Iris pigment epithelial cell (primary cell): ENCODE measurements at places on chromosomes 3 and 15.

- DNase-seq: no peak
Measured at GRCh38 chr3:153315781-153316180, 153.8 kb downstream of the RAP2B start.

DNA sequence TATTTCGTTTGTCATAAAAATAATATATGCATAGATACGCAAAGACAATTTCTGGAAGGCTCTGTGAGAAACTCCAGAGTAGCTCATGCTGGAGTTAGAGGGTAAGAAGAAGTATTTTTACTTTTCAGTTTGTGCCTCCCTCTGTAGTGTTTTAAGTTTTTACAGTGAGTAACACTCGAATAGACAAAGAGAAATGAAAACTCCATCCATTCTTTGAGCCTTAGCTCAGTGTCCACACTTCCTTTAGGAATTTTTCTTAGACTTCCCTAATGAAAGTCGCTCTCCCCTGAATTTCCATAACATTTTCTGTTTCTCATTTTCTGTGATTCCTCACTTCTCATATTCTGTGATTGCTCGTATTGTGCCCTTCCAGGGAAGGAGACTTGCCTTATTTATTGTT lies 2.1 kb downstream of the BLOC1S6 start:
- DNase-seq: no peak

DNA sequence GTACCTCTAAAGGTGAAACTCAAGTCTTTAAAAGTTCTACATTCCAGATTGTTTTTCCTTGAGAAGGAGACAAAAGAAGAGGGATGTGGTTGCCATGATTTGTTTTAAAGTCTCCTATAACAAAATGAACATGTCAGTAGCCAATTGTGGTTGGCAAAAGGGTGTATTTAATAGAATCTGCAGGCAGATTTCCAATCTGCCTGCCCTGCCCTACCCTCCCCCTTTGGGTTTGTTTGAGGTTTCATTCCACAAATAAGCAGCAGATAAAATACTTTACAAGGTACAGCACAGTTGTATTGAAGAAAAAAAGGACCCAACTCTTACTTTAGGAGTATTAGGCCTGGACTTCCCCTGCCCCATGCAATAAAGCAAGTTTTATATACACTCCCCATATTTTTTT lies 59.5 kb downstream of the MLH1 start:
- DNase-seq: no peak

DNA sequence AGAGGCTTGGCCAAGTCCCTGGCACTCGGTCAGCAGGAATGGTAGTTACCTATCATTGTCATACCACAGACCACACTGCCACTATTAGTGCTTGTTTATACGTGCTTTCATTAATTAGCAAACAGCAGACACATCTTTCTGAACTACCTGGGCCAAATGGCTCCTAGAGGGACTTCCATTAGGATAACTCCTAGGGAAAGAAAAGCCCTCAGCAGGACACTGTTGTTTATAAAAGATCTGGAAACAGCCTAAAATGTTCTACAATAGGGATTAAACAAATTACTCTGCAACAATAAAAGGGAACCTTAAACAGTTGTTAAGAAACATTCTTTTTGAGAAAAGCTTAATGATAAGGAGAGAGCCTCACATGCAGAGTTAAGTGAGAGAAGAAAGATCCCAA lies 38.5 kb downstream of the ARHGEF3 start:
- DNase-seq: no peak

DNA sequence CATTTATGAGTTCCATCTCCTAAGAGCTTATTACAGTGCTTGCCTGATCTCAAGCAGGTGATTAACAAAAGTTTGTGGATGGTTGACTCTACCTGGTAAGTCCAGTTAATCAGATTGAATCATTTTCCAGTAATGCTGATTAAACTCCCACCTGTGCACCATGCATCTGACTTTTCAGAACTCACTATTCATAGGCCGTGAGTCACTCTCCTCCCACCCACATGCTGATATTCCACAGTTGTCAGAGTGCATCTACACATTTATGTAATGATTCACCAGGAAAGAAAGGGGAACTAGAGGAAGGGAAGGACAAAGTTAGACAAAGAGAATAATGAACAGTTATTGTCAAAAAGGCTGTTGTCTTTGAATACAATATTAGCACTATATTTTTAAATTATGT lies 106.2 kb upstream of the UBE3A start:
- DNase-seq: peak; percentile 17

- DNase-seq: peak; percentile 48
Measured at GRCh38 chr3:27659279-27660021, 62.7 kb downstream of the EOMES start.

DNA sequence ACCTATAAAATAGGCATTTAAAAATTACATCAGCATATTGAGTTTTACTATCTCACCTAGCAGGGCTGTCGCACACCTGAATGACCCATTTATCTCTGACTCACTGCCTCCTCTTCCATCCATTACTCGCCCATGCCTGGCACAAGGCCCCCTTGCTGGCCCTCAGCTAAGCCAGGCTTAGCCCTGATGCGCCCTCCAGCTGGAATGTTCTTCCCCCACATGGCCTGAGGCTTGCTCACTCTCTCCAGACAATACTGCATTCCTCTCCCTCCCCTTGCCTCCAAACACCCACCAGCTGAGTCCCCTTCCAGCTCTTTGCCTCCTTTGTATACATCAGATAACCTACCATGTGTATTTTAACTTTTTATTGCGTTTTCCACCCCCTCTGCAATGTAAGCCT lies 7.2 kb downstream of the SH3BP5 start:
- peak; percentile 89 for DNase-seq

- no peak for DNase-seq
Measured at GRCh38 chr3:122598151-122598550, 20.7 kb downstream of the PARP15 start.

DNA sequence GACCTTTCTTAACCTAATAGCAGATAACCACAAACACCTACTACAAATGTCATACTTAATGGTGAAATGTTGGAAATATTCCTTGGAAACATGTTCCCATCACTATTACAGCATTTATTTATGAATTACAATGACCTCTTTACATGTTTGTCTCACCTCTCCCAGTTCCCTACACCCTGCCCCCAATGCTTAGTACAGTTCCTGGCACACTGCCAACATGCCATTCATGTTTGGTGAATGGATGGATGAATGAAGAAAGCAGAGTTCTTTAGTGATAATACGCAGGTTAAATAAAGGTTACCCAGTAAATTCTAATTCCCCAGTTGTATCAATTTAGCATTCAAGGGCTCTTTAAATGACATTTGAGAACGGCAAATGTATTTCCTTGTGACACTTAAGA lies 259.9 kb upstream of the ATP11B start:
- no peak for DNase-seq

- DNase-seq: no peak
Measured at GRCh38 chr3:101950985-101951733, 101.8 kb downstream of the NFKBIZ start.

DNA sequence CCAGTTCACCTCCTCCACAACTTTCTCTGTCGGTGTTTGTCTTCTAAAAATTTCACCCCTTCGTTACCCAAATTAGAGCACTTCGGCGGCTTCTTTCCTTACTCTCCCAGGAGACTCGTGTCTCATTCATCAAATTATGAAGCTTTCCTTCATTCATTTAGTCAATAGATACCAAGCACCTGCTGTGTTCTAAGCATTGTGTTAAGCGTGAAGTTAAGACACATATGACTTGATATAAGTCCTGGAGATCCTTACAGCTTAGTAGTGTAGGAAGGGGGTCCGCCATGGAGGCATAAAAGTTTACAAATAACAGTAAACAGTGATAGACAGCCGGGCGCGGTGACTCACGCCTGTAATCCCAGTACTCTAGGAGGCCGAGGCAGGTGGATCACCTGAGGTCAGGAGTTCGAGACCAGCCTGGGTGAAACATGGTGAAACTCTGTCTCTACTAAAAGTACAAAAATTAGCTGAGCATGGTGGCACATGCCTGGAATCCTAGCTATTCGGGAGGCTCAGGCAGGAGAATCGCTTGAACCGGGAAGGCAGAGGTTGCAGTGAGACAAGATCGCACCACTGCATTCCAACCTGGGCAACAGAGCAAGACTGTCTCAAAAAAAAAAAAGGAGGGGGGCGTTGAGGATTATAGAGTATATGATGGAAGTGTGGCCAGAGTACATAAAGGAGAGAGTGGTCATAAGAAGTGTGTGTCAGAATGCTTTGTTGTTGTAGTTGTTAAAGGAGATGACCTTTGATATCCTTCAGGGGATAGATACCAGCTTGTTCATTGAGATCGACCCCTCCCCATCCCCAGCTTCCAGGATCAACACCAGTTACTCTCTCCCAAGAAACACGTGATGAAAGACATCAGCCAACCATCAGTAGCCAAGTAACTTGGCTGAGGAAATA lies 744 bp upstream of the CCDC32 start:
- no peak for DNase-seq

DNA sequence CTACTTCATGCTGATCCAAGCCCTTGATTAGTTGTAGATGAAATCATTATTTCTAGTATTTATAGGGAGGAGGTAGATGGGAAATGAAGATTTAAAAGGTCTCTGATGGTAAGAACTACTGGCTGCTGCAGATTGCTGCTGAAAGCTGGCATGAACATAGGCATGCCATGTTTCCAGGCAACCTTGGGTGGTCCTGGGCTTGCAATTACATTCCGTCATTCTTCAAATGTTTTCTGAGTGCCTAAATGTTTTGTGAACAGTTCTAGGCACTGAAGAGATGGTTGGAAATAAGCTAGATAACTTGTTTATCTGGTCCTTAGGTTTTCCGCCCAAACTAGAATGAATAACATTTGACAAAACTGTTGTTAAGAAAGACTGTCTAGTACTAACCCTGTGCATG lies 95.8 kb downstream of the KCNAB1 start:
- DNase-seq: no peak

GRCh38 chr3:64027658-64028057 lies 4.4 kb upstream of the PSMD6 start:
- DNase-seq: no peak

GRCh38 chr3:42501681-42502428 lies 588 bp upstream of the VIPR1 start:
- DNase-seq: peak; percentile 32

GRCh38 chr15:38652998-38653397 lies 88.4 kb upstream of the RASGRP1 start:
- DNase-seq: no peak

DNA sequence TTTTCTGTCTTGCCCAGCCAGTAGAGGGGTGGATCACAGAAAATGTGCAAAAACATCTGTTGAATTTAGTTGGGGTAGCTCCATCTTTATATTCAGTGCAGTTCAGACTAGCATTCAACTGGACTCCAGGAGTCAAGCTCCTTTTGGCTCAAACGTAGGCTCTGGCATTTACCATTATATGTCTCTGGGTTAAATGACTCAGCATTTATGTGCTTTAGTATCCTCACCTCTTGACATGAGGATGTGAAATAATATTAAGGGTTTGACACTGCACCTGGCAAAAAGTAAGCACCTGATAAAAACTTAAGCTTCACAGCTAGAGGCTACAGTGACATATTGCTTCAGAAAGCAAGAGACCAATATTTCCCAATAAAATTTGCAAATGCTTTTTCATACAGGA lies 14.8 kb downstream of the PRC1 start:
- peak; percentile 35 for DNase-seq

DNA sequence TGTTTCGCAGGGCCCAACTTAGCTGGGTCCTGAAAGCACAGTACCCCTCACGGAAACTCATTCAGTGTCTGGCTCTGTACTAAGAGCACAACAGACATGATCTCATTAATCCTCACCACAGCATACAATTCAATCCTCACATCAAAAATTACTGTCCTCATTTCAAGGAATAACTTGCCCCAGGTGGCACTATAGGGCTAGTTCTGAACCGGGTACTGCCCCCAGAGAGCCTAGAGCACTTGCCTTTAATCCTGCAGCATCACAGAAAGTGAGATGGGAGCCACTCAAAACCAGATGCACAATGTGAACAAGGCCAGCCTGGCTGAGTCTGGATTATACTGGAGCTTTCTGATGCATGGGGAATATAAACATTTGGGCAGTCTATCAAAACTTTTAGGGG lies 122.6 kb downstream of the OSBPL10 start:
- DNase-seq: no peak

DNA sequence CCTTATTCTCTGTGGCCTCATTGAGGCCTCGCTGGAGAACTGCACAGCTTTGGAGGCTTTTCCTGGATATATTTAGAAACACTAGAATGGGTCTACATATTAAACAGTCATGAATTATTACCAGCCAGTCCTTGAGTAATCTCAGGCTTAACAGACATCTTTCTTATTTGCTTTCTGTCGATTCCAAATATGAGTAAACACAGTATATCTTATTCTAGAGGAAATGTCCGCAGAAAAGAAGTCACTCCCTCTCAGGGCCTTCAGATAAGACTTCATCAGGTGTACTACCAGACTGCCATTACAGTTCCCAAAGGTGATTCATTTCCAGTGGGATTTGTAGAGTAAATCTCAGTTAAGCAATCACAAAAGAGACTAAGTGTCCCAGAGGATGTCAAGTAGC lies 310.7 kb downstream of the RBMS3 start:
- DNase-seq: no peak

GRCh38 chr15:100017140-100017539 lies 283.9 kb upstream of the LYSMD4 start:
- DNase-seq: no peak

GRCh38 chr3:23116081-23116837 lies 86.9 kb upstream of the UBE2E2 start:
- DNase-seq: no peak

GRCh38 chr3:195075199-195075940 lies 195.6 kb downstream of the XXYLT1 start:
- peak; percentile 37 for DNase-seq

GRCh38 chr15:100602823-100603393 lies 519 bp downstream of the ASB7 start:
- peak; percentile 58 for DNase-seq

GRCh38 chr3:69566275-69566674 lies 173.0 kb upstream of the MITF start:
- no peak for DNase-seq

DNA sequence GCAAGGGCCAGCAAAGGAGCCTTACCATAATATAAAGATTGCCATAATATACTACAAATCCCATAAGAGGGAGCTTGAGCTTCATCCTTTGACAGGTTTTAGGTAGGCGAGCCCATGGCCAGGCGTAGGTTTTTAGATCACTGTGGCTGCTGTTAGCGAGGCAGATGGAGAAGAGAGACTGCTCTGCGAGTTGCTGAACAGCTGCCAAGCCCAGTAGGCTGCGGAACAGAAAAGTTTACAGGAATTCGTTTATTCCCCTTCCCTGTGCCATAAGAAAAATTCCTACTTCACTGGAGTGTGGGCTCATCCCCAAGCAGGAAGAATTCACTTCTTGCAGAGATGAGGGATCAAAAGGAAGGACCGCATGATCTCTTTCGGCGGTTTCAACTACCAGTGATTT lies 30.5 kb downstream of the TMED3 start:
- no peak for DNase-seq

- DNase-seq: no peak
Measured at GRCh38 chr3:50323614-50324199, 1.2 kb upstream of the HYAL2 start.

GRCh38 chr15:45549541-45550220 lies 27.1 kb upstream of the SLC30A4 start:
- DNase-seq: peak; percentile 40

GRCh38 chr3:195407531-195408409 lies 35.0 kb downstream of the ACAP2 start:
- no peak for DNase-seq
